SK-N-DZ (cell line): ENCODE measurements at places on chromosomes 3 and 15.
A peak's percentile ranks its signal among the peaks of the same experiment; 100 is the strongest.

DNA sequence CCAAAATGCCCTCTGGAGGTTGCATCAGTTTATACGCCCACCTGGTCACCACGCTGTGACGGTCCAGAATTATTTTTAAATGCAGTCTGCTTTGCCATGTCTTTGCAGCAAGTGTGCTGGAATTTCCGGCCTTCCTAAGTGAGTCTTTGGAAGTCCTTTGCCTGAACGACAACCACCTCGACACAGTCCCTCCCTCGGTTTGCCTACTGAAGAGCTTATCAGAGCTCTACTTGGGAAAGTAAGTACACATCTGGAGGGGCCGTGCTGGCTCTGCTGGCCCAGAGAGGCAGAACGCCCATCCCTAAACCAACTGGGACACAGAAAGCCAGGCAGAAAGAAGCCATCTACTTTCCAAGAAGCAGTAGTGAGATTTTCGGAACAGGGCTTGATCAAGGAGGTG, 101.8 kb downstream of the LRRK1 start:
- no peak for DNase-seq

DNA sequence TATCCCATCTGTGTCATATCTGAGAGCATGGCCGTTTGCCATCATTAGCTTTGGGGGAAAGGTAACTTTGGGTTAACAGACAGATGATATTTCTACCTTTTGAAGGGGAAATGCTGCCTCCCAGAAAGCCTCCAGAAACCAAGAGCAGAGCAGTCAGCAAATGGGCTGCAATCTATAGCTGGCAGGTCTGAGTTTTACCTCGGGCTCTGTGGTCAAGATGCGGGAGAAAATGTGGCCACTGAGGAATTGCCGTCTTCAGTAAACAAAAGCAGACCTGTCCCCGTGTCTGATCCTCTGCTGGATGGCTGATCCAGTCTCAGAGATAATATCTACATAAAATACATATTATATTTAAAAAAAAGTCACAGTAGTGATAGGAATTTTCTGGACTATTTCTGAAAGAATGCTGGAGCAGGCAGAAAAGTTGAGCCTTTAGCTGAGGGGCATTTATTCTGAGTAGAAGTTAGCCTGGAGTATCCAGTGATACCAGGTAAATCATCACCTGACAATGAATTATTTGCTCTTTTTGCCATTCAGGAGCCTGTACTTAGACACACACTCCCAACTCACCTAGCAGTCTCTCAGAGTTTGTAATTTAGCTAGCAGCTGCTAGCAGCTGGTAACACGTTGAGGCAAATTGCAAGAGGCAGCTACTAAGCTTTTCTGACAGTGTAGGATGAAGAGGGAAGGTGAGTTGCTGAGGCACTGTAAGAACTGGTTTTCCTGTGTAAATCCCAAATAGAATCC, 285.3 kb upstream of the RARB start:
- DNase-seq: no peak

DNA sequence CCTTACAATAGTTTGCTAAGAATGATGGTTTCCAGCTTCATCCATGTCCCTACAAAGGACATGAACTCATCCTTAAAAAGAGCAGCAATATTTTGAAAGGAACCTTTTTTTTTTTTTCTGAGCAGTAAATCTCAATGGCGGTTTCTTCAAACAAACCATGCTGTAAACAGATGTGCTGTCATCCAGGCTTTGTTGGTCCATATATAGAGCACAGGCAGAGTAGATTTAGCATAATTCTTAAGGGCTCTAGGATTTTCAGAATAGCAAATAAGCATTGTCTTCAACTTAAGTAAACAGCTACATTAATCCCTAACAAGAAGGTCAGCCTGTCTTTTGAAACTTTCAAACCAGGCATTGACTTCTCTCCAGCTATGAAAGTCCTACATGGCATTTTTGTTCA, 334.2 kb downstream of the SLC9A9 start:
- no peak for DNase-seq

- DNase-seq: no peak
These were observed 81.6 kb downstream of the PPCDC start for GRCh38 chr15:75104804-75105557.

DNA sequence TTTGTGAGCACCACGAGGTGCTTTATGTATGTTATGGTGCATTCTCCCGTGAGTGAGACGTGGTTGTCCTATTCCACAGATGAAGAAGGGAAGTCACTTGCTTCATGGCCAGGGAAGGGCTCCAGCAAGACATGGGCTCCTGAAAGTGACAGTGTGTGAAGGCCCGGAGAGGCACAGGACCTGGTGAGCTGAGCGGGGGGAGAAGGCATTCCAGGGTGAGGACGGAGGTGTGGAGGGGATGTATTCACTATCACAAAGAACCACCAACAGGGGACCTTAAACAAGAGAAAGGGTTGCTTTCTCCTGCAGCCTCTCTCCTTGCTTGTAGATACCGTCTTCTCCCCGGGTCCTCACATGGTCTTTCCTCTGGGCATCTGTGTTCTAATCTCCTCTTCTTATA, 139.1 kb downstream of the FBLN2 start:
- DNase-seq: no peak

DNA sequence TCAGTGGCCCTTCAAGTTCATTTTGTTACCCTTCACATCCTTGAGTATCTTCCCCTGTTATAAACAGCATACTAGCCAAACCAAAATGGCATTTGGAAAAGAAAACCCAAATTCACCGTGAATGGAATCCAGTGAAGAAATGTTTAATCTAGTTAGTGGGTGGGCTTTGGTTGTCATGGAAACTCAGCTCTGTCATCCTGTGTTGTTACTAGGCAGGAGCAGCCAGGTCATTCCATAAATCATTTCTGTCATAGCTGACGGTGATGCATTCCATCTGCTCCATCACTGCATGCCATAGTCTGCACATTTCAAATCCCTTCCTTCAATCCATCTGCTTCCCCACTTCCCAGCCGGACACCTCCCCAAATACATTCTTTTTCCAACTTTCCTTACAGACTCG, 140.4 kb upstream of the CGNL1 start:
- DNase-seq: peak; percentile 90

DNA sequence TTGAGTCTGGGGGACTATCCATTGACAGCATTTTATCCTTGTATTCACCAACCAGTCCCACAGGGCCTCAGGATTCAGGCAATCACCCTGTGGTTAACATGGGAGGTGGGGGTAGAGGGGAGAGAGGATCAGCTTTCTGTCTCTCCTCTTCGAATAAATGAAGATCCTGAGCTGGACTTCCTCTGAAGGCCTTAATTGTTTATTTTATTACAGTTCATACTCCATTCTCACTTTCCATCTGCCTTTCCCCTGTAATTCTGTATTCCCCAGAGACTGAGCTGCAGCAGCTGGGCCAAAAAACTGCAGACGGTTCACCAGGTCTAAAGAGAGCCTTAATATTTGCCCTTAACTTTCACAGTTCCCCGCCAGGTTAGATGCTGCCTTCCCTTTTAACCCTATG, 11.9 kb downstream of the TAGLN3 start:
- no peak for DNase-seq

- DNase-seq: no peak
These were observed 7.6 kb downstream of the ONECUT1 start for GRCh38 chr15:52782514-52782913.

- DNase-seq: peak; percentile 78
These were observed 160.2 kb upstream of the TBL1XR1 start for GRCh38 chr3:177357352-177358090.

DNA sequence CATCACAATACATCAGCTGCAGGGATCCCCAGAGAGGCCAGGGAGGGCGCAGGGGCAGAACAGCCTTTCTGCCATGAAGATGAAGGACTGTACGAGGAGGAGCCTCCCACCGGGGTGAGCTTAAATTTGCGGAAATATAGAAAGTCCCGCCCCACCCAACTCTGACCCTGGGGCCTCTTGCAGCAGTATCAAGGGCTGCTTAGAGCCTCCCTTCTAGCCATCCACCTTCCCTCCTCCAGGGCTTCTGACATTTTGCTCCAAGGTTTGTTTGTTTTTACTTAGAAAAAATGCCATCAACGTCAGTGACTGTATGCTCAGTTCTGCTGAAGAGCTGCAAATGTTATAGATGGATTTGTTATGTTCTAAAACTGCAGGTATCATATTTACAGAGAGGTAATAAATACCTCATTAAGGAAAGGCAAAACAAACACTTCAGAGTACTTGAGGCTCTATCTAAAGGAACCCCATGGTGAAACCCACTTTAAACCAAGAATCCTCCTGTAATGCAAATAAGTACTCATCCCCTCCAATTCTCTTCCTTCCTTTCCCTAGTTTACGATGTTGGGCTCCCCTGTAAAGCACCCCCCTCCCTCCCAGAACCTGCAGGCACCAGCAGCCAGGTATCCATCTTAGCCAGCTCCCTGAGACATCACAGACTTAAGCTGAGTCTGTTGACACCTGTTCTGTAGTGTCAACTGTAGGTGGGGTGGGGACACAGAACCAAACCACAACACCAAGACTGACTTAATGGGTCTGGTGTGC, 30.5 kb downstream of the RFTN1 start:
- DNase-seq: no peak

- no peak for DNase-seq
These were observed 733.7 kb upstream of the CFAP20DC start for GRCh38 chr3:59783468-59783988.

DNA sequence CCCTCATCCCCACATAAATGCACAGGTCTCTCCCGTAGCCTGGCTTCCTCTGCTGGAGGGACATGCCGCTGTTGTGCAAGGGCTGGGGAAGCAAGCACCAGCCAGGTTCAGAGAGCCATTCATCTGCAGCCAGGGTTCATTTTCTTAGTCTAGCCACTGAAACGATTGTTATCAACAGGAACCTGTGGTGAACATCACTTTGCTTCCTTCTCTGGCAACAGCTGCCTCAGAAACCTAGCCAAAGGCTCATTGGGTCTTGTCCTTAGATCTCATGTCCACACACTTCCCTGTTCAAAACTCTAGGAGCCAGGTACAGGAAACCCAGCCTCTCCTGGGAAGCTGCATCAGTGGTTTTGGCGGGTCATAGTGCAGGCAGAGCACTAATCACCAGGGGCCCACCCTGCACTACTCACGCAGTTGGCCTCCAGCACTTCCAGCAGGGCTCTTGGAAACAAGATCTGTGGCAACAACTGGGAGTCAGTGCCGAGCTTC, 47.0 kb downstream of the OXNAD1 start:
- no peak for DNase-seq

- no peak for DNase-seq
These were observed 91.6 kb downstream of the ADCY5 start for GRCh38 chr3:123357275-123357674.

DNA sequence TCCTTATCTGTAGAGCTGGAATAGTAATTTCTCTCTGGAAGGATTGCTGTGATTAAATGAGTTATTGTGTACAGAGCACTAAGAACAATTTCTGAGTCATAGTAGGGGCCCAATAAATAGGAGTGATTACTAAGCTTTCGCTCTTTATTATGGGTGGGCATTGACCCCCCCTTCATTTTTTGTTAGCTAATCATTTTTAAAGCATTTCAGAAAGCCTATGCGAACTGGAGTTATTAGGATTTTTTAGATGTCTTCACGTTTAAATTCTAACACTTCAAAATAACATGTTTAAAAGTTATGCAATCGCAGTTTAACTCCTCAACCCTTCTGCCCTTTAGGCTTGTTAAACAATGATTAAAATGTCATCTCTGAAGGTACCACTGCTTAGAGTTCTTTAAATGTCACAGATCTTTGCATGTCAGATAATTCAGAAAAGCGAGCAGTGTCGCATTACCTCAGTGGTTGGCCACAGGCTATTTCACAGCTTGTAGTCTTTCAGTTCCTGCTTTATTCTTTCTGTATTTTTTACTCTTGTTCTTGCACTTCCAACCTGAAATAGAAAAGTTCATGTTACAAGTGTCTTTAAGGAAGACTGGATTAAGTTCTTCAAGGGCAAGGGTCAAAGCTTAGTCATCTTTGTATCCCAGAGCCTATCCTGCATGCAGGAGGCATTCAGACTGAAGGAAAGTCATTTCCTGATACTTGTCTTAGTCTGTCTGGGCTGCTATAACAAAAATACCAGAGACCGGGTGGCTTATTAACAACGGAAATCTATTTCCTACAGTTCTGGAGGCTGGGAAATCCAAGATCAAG, 102.9 kb downstream of the FNDC3B start:
- no peak for DNase-seq

- DNase-seq: no peak
These were observed 31.8 kb upstream of the FSIP1 start for GRCh38 chr15:39814489-39814888.

DNA sequence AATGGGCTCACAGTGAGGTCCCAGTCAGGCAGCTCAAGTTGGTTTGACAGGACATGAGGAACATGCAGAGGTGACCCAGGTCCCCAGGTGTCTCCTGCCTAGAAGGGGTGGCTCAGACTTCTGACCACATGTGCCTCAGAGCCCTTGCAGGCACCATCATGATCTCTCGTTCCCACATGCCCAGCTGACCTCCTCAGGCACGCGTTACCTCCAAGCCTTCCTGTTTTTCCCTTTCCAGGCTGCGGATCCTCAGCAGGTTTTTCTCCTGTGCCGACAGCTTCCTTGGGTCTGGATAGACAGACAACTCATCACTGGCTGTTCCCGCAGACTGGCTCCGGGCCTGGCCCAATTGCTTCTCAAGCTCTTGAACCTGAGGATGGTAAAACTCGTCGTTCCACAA, 30.4 kb downstream of the CCDC13 start:
- no peak for DNase-seq

GRCh38 chr3:196335503-196335948, 2.7 kb downstream of the TM4SF19 start:
- no peak for DNase-seq

DNA sequence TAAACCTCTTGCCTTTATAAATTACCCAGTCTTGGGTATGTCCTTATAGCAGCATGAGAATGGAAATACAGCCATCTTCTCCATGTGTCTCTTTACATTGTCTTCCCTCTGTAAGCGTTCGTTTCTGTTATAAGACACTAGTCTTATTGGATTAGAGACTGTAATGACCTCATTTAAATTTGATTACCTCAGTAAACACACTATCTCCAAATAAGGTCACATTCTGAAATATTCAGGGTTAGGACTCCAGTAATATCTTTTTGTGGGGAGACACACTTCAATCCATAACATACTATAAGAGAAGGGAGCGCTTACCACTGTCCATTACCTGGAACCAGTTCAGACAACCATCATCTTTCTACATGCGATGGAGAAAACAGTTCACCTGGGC, 34.3 kb upstream of the CD47 start:
- peak; percentile 66 for DNase-seq

- DNase-seq: peak; percentile 40
These were observed 14.8 kb downstream of the LOXL1 start for GRCh38 chr15:73941044-73941443.
